Colonic mucosa (tissue), 4 donors: ENCODE measurements at places on chromosomes 7 and 10. TPM values are rescaled to one million over a fixed set of nuclear protein-coding genes. Genes with fewer than 3 reads are reported as not detected.

Gene OLAH
- total RNA-seq: not detected

DNA sequence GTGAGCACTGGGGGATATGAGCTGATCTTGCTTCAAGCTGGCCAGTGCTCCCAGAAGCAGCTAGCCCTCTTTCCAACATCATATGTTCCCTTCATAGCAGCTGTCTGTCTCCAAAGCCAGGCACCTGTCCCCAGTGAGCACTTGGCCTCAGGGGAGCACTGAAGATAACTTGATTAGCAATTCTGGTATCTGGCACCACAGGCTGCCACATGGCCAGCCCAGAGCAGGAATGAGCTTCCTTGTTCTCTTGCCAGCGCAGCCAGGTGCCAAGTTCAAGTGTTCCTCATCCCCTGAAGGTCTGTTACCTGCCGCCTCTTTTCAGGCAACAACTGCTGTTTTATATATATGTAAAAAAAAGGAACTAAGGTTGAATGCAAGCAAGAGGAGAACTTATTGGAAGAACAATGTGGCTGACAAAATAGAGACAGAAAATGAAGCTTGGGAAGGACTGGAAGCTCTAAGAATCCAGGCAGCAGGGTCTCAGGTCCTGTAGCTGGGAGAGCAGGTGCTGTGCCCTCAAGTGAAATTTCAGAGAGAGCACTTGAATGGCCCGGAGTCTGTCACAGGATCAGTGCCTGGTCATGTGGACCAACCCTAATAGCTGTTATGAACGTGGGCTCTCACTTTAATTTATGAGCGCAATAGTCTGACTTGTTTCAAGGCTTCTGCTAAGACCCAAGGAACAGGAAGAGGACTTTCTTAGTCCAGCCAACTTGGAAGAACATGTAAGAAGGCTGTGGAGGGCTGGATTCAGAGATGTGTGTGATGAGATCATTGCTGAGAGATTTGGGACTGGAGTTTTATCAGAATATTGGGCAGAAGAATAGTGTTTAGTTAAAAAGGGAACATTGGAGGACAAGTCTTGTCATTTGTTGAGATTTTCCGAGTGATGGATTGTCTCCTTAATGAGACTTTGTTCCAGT, 267.2 kb downstream of the GLRX3 start:
- H3K4me3 ChIP-seq: no peak overlapping the region
- H3K36me3 ChIP-seq: no peaks in the 10 kb centered on the region
- no peak for DNase-seq
- H3K27me3 ChIP-seq: no peaks in the 10 kb centered on the region
- H3K4me1 ChIP-seq: no peaks in the 10 kb centered on the region
- H3K27ac ChIP-seq: no peak overlapping the region

- no peak overlapping the region for H3K4me3 ChIP-seq
- no peak for DNase-seq
- H3K4me1 ChIP-seq: no peaks in the 10 kb centered on the region
- H3K27me3 ChIP-seq: no peaks in the 10 kb centered on the region
- no peaks in the 10 kb centered on the region for H3K36me3 ChIP-seq
Observed at GRCh38 chr10:106825576-106826364, 338.7 kb downstream of the SORCS1 start.

- no peaks in the 10 kb centered on the region for H3K36me3 ChIP-seq
- H3K4me3 ChIP-seq: no peak overlapping the region
- no peak for DNase-seq
- no peaks in the 10 kb centered on the region for H3K27me3 ChIP-seq
- H3K27ac ChIP-seq: no peak overlapping the region
- H3K4me1 ChIP-seq: no peaks in the 10 kb centered on the region
Observed at GRCh38 chr7:134359787-134360432, 43.2 kb upstream of the SLC35B4 start.

DNA sequence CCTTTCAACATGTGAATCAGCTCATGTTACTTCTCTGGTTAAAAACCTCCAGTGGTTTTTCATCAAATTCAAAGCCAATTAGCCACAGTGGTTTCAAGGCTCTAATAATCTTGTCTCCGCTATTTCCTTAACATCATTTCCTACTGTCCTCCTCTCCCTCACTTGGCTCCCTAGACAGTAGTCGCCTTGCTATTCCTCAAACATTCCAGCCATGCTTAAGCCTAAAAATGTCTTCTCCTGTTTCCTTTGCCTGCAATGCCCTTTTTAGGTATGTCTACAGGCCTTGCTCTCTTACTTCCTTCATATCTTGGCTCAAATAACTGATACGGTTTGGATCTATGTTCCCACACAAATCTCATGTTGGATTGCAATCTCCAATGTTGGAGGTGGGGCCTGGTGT, 779.4 kb upstream of the LRRN3 start:
- no peaks in the 10 kb centered on the region for H3K4me1 ChIP-seq
- no peaks in the 10 kb centered on the region for H3K27me3 ChIP-seq
- no peak overlapping the region for H3K27ac ChIP-seq
- no peak overlapping the region for H3K4me3 ChIP-seq
- no peaks in the 10 kb centered on the region for H3K36me3 ChIP-seq

DNA sequence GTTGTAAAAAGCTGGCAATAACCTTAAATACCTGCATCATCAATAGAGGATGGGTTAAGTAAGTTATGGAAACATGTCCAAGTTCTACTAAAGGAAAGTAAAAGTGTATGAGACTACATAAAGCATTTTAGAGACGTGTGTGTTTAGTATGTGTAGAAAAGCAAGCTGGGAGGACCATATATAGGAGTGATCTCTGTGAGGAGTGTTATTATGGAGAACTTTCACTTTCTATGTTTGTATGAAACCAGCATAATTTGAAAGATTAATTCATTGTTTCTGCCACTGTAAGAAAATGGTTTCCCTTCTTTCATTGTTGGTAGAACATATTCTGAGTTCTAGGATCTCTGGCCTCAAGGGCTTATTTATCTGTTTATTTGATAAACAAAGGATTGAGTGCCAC, 19.2 kb upstream of the PDLIM1 start:
- H3K27ac ChIP-seq: peak overlapping the region; percentile 75
- no peak overlapping the region for H3K4me3 ChIP-seq
- DNase-seq: no peak
- no peaks in the 10 kb centered on the region for H3K36me3 ChIP-seq
- no peaks in the 10 kb centered on the region for H3K27me3 ChIP-seq

- H3K4me1 ChIP-seq: peaks cover 4% of the 10 kb centered on the region
- no peak overlapping the region for H3K27ac ChIP-seq
- no peaks in the 10 kb centered on the region for H3K27me3 ChIP-seq
Observed at GRCh38 chr7:149817836-149818535, 20.2 kb upstream of the ZNF862 start.

DNA sequence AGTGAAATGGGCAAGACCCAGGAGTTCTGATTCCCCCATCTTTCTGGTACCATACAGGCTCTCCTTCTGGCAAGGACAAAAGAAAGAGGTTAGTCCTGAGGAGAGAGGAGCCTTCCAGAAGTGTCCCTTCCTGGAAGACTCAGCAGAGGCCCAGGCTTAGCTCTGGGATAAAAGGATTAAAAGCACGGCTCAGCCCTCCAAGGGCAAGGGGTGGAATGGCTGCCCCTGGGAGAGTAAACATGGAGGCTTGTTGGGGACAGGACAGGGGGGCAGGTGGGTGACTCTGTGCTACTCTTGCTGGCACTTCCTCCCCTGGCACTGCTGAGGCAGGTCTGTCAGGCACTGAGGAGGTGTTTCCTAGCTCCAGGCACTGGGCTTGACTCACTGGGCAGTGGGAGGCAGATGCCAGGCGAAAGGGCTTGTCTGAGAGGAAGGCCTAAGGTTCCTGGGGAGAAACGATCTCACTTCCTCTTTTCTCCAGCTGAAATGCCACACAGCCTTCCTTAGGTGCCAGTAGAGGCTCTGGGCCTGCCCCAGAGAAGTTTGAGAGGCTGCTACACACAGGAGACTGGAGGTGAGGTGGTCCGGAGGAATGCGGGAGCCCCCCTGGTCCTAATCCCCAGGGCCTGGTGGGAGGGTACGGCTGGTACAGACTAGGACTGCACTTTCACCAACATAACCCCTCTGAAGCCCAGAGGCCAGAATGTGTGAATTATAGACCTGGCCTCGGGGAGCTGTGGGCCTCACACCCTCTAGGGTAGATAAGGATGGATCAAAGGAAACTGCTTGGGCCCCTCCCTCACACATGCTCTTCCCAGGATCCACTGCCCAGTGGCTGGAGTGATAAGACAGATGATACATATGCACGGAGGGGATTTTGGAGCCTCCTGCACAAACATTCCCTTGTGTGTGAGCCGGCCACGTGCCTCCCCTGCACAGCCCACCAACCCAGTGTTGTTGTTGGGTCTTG, 63.2 kb upstream of the PODXL start:
- H3K4me1 ChIP-seq: no peaks in the 10 kb centered on the region
- H3K27me3 ChIP-seq: no peaks in the 10 kb centered on the region
- H3K36me3 ChIP-seq: no peaks in the 10 kb centered on the region
- H3K4me3 ChIP-seq: no peak overlapping the region
- no peak for DNase-seq

DNA sequence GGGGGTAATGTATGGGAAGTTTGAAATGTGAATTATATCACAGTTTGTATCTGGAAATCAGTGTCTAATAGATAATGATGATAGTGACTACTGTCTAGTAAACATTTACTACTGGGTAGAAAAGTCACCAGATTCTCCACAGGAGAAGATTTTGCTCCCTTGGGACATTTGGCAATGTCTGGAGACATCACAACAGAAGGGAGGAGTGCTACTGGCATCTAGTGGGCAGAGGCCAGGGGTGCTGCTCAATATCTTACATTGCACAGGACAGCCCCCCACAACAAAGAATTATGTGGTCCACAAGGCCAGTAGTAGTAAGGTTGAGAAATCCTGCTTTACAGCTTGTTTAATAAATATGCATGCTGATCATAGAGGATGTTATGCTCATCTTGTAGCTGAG, 92.3 kb upstream of the PRPS1L1 start:
- H3K27ac ChIP-seq: no peak overlapping the region
- no peaks in the 10 kb centered on the region for H3K27me3 ChIP-seq
- H3K4me1 ChIP-seq: no peaks in the 10 kb centered on the region
- no peaks in the 10 kb centered on the region for H3K36me3 ChIP-seq

- no peak overlapping the region for H3K4me3 ChIP-seq
- H3K27me3 ChIP-seq: no peaks in the 10 kb centered on the region
- no peaks in the 10 kb centered on the region for H3K4me1 ChIP-seq
- no peaks in the 10 kb centered on the region for H3K36me3 ChIP-seq
- no peak for DNase-seq
- H3K27ac ChIP-seq: no peak overlapping the region
Observed at GRCh38 chr7:7897509-7897908, 71.1 kb upstream of the GLCCI1 start.

Gene XRCC2
- 7.3 TPM for total RNA-seq

GRCh38 chr7:101496017-101496416, 133.1 kb downstream of the MYL10 start:
- no peak overlapping the region for H3K4me3 ChIP-seq
- H3K4me1 ChIP-seq: no peaks in the 10 kb centered on the region
- no peak for DNase-seq
- no peaks in the 10 kb centered on the region for H3K36me3 ChIP-seq
- H3K27ac ChIP-seq: no peak overlapping the region
- no peaks in the 10 kb centered on the region for H3K27me3 ChIP-seq

DNA sequence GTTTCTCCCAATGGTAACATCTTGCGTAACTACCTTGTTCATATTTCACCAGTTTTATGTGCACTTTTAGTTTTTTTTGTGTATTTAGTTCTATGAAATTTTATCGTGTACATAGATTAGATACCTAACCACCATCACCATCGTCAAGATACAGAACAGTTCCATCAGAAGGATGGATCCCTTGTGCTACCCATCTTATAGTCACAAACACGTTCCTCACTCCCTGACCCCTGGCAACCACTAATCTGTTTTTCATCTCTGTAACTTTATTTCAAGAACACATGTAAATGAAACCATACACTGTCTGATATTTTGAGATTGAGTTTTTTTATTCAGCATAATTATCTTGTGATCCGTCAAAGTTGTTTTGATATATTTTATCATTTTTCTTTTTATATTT, 29.9 kb downstream of the FANK1 start:
- peaks cover 4% of the 10 kb centered on the region for H3K4me1 ChIP-seq
- H3K4me3 ChIP-seq: no peak overlapping the region
- H3K36me3 ChIP-seq: no peaks in the 10 kb centered on the region
- no peaks in the 10 kb centered on the region for H3K27me3 ChIP-seq

Gene ADCYAP1R1
- total RNA-seq: 0.90 TPM

Gene FFAR4
- total RNA-seq: 48.2 TPM

GRCh38 chr7:93948106-93948505, 26.6 kb downstream of the GNG11 start:
- H3K4me1 ChIP-seq: no peaks in the 10 kb centered on the region
- no peaks in the 10 kb centered on the region for H3K36me3 ChIP-seq
- DNase-seq: no peak
- no peak overlapping the region for H3K27ac ChIP-seq
- H3K4me3 ChIP-seq: no peak overlapping the region

DNA sequence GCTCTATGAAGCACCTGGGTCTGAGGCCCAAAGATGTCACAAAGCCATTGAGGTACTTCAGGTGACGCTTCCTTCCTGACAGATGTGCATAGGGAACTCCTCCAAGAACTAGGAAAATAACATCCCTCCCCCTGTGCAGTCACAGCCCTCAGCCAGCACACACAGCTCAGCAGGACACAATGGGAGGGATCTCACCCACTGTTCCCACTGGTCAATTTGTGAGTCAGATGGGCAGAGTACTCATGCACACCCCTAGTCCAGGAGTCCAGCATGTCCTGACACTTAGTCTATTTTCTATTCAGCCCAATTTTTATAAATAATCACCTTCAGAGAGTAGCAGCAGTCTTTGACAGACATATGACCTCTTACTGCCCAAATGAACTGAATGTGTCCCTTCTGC, 60.7 kb upstream of the PFKP start:
- no peaks in the 10 kb centered on the region for H3K36me3 ChIP-seq
- no peak overlapping the region for H3K27ac ChIP-seq

- no peaks in the 10 kb centered on the region for H3K4me1 ChIP-seq
- H3K36me3 ChIP-seq: no peaks in the 10 kb centered on the region
- DNase-seq: no peak
- H3K4me3 ChIP-seq: no peak overlapping the region
Observed at GRCh38 chr10:63627396-63627795, 106.2 kb downstream of the REEP3 start.

DNA sequence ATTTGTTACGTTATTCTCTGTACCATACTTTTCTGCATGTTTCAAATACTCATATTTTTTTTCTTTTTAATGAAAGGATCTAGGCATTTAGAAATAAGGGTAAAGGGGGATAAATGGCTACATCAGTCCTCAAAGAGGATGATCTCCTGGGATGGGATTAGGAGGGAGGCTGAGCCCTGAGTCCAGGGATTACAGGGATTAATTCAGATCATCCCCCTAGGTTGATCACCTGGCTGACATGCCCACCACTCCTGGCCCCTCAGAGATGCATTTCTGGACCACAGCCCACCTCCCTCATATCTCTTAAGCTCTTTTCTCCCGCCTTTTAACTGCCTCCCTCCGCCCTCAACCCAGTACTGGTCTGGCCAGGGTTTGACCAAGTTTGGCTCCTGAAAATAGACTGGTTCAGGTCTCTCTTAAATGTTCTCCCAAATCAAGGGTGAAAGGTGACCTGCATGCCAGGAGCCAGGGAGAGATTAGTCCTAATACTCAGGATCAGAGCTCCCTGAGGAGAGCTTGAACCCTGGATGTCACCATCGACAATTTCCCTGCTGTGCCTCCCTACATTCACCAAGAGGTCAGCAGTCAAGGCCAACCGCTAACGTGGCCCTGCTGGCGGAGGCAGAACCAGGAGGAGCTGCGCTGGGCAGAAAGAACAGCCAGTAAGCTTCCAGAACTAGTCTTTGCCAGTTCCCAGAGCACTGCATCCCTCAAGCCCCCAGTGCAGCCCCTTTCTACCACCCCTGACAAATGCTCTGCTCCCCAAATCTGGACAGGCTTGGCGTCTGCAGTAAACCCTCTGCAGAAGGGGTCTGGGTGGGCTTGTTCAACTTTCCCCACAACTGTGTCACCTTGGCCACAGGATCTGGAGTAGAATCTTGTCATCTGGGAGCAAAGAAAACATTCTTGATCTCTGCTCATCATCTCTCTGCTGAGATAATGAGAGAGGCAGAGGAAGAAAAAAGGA, 3.0 kb upstream of the CCDC136 start:
- DNase-seq: no peak
- H3K27me3 ChIP-seq: no peaks in the 10 kb centered on the region
- H3K4me3 ChIP-seq: no peak overlapping the region
- H3K4me1 ChIP-seq: peaks cover 4% of the 10 kb centered on the region

Gene GIMAP7
- 5.6 TPM for total RNA-seq
